ENCODE measurements at places on chromosomes 11 and 22. TPM values are rescaled to one million over a fixed set of nuclear protein-coding genes. Genes with fewer than 3 reads are reported as not detected.

Gene SLC22A8
- total RNA-seq = not detected

DNA sequence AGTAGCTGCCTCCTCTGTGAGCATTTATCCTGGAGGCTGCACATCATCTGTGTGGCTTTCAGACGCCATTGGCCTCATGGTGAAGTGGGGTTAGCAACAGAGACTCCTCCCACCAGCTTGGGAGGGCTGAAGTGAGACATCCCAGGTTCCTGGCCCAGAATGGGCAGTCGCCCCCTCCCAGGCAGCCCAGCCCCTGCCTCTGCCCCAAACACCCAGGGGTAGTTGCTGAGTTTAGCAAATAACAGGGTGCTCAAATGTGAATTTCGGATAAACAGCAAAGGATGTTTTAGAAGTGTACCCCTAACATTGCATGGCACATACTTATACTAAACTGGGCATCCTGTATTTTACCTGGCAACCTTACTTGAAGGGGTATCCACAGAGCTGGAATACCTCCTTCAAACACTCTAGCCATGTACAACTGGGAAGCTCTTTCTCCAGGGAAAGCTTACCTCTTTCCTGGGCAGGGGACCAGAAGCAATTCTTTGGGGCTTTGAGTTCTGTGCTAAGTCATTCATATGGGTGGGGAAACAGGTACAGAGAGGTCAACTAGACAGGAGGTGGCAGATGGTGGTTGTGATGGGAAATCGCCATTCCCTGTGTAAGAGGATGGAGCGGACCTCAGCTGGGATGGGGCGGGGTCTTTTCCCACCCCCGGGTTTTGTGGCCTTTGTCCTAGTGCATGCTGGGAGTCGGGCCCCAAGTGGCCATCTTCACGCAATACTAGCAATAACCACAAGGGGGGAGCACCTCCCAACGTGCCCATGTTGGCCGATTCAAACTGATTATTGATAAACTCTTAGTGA, 19.3 kb downstream of the MTFP1 start:
- H3K36me3 ChIP-seq = no peaks in the 10 kb centered on the region
- peaks cover 7% of the 10 kb centered on the region for H3K4me1 ChIP-seq
- no peak overlapping the region for H3K27ac ChIP-seq
- H3K4me3 ChIP-seq = no peak overlapping the region

- H3K27ac ChIP-seq = peak overlapping the region; percentile 99
- no peaks in the 10 kb centered on the region for H3K27me3 ChIP-seq
- DNase-seq = no peak
Observed at GRCh38 chr11:57323167-57323854, 1.4 kb downstream of the TNKS1BP1 start.

GRCh38 chr22:35896111-35896705, 132.4 kb downstream of the RBFOX2 start:
- H3K4me1 ChIP-seq = peaks cover 71% of the 10 kb centered on the region
- H3K4me3 ChIP-seq = no peak overlapping the region
- no peaks in the 10 kb centered on the region for H3K36me3 ChIP-seq
- H3K27me3 ChIP-seq = no peaks in the 10 kb centered on the region

Data from osteocyte (in vitro differentiated cells).